ENCODE measurements at places on chromosomes 13 and 19.

DNA sequence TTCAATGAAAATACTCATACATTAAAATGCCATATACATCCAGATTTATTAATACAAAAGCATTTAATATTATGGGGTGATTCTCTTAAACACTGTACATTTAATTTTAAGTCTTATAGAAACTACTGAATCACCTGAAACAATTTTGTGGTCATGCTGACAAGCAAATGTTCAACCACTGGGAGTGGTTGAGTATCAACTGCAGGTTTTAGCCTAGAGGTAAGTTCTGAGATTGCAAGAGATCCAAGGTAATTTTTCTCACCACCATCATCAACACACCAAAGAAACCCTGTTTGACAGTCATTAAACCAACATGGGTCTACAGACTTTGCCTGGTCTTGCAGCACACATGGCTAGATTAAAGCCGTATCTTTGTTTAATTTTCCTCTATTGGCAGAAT, 196.3 kb downstream of the LHFPL6 start:
- no peak for DNase-seq

DNA sequence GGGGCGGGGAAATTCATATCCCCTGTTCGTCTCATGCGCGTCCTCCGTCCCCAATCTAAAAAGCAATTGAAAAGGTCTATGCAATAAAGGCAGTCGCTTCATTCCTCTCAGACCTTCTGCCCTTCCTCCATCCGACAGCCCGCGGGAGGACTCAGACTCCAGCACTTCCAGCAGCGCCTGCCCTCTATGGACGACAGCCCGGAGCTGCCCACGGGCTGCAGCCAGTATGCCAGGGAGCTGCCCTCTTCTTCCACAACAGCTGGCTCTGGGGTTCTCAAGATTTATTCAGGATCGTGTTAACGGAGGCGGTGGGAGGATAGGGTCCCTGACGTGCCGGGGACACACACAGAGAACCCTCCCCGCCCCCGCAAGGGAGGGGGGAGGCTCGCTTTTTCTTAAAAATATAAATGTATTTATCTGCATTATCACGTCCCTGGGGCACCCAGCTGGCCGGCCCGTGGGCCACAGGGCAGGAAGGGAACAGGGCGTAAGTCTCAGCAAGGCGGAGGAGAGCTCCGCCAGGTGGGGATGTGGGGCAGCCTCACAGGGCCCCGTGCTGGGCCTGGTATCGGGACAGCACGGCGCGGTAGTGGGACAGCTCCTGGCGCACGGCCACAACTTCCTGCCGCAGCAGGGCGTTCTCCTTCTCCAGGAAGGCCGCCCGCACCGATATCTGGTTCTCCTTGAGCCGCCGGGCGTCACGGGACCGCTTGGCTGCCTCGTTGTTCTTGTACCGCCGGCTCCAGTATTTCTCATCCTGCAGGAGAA, 6.7 kb downstream of the DBP start:
- DNase-seq = no peak

- no peak for DNase-seq
Observed at GRCh38 chr13:102901615-102902305, 55.9 kb downstream of the ERCC5 start.

DNA sequence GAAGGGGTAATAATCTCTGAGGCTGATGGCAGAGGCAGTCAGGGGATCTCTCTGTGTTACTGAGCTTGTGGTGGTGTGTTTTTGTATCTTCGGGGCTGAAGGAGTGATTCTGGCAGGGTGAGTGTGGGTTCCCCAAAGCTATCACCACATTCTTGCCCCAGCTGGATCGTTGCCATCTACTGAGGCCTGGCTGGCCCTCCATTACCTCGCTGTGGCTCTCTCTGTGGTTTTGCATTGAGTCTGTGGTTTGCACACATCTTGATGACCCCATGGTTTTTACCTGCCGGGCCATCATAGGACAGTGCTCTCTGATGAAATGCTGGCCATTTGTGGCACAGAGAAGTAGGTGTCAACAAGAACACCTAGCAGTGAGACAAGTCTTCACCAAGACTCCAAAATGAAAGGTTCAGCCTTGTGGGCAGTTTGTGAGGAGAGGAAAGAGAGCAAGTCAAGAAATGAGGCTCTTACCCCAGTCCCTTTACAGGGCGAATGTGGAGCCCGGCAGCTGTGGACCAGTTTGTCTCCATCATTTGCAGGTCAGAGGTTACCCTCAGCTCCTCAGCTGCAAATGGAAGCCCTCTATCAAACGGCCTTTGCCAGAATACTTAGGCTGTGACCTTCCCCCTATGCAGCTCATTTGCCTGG, 69.0 kb upstream of the NPAS1 start:
- DNase-seq = no peak

DNA sequence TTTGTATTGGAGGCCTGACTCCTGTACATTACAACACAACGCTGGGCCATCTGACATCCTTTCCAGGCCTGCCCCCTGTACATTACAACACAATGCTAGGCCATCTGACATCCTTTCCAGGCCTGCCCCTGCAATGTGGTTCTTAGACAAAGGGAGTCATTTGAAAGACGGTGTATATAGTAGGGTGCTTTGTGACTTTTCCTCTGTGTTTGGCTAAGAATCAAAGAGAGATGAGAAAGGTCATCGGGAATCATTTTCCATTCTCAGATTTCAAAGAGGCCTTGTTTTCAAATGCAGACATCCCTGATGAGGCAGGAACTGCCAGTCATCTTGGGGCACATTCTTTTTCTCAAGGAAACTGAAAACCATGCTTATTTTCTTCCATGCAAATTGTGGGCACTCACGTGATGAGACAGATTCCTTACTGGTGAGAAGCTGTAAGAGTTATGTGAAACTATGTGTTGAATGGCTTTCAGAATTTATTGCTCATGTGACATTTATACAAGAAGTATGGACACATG, 551.6 kb downstream of the MYO16 start:
- no peak for DNase-seq

GRCh38 chr19:58516246-58516836, 3.3 kb downstream of the ZBTB45 start:
- no peak for DNase-seq

GRCh38 chr13:108034909-108035410, 180.4 kb downstream of the LIG4 start:
- no peak for DNase-seq

- no peak for DNase-seq
Observed at GRCh38 chr19:18153556-18154134, 682 bp downstream of the PIK3R2 start.

DNA sequence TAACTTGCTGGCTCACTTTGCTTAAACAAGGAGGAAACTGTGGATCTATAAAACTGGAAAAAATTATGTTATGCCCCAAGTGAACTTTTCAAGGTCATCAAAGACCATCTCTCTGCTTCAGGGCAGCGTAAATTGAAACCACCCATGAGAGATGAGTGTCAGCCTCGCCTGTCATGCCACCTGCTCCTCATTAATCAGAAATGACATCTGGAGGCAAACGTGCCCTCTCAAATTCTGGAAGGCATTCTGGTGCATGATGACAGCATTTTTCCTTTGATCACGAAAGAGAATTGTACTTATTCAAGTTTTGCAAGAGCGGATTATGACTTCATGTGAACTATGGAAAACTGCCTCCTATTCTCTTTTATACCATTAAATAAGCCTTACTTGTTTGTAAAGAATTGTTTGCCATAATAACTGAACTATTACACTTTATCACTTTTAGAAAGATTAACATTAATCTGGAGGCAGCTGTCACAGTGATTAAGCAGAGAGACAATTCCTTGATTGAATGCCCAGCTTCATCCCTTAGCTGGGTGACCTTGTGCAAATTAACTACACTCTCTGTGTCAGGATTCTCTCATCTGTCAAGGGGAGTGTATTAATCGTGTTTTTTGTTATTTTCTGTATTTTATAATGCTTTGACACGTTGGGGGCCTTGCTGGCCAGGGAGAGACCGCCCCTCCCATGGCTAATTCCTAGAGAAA, 17.0 kb upstream of the SACS start:
- DNase-seq = no peak
